ENCODE measurements at places on chromosomes 7 and 10. TPM values are rescaled to one million over a fixed set of nuclear protein-coding genes. Genes with fewer than 3 reads are reported as not detected.

Gene WNT2
- not detected for total RNA-seq

DNA sequence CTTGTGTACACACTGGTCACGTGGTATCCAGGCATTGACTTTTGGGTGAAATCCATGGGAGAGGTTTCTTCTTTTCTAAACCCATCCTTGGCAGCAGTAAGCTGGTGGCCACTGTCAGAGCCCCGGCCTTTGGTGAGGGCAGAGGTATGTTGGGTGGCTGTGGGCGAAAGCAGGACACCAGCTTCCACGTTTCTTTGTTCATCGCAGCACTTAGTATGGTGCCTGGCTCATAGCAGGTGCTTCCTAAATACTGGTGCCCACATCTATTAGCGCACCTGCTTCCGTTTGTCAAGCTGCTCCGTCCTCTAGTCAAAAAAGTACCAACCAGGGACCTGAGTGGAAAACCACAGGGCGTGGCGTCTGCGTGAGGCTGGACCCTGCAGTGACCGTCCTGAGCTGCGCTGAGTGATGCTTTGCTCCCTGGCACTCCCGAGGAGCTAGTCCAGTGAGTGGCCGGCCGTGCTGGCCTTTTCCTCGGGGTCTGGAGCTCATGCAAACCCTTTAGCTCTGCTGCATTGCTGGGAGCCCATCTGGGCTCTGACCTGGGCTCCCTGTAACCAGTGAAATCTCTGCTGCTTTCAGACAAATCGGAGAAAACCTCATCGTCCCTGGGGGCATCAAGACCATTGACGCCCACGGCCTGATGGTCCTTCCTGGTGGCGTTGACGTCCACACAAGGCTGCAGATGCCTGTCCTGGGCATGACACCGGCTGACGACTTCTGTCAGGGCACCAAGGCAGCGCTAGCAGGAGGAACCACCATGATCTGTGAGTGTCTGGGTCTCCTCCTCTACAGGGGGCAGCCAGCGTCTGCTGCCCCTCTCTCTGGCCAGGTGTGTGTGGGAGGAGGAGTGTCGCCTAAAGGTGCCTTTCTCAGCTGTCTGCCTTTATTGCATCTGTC is 5.6 kb downstream of the DPYSL4 start:
- no peak for DNase-seq

DNA sequence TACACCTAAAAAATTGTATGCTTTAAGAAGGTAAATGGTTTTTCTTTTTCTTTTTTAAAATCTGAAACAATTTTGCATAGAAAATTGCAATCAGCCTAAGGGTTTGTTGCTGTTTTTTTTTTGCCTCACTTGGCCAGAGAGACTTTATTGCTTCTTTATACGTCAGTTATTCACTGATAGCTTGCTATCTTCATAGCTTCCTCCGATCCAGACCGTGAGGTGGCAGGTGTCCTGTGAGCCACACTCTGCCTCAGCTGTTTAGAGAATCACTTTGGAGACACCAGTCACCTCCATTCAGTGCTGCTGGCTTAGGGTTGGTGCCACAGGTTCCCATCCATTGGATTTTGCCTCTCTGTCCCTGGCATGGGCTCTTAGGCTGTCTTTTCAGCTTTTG is 68.0 kb downstream of the HHEX start:
- no peak for DNase-seq

Gene EIF3A
- 129 TPM for total RNA-seq

DNA sequence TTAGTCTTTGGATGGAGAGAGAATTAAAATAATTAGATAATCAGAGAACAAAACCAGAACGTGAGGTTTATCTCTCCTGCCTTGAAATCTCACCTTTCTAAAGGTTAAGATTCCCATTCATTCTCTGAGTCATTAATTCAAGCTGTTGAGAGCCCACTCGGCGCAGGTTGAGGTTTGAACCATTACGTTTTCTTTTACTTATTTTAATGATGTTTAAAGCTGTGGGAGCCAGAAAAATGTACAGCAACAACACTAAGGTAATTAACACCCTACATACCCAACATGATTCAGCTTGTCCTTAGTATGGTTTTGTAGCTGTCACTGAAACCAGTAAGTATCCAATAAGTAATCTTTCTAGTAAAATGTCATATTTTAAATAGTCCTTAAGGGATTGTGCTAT is 153.0 kb upstream of the ANK3 start:
- no peak for DNase-seq

- DNase-seq = no peak
These were observed 25.7 kb downstream of the STK32C start for GRCh38 chr10:132281915-132282666.
